CD4-positive, alpha-beta T cell (primary cell): ENCODE measurements at places on chromosomes 2 and 18. TPM values are rescaled to one million over a fixed set of nuclear protein-coding genes. Genes with fewer than 3 reads are reported as not detected.

The CYS1 gene
- not detected for total RNA-seq

The SALL3 gene
- 0.22 TPM for total RNA-seq

The RGPD4 gene
- 0.63 TPM for total RNA-seq

The LYG1 gene
- 0.71 TPM for total RNA-seq

- DNase-seq, result no peak
These were observed 122.8 kb upstream of the UXS1 start for GRCh38 chr2:106316915-106317314.

DNA sequence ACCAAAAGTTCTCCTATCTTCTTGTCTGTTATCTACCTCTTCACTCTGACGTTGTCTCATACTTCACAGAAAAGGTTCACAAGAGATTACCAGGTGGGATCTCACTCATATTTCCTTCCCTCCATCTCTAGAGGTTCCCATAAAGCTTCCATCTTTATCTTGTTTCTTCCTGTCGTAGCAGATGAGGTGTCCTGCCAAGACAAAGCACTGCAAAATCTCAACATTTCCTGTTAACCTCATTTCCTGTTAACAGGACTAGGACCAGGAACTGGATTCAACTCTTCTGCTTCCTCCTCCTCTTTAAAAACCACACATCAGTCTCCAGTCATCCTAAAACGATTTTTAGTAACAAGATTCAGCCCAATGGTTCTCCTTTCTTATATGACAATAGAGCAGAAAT lies 512.8 kb upstream of the NRP2 start:
- no peak for DNase-seq

DNA sequence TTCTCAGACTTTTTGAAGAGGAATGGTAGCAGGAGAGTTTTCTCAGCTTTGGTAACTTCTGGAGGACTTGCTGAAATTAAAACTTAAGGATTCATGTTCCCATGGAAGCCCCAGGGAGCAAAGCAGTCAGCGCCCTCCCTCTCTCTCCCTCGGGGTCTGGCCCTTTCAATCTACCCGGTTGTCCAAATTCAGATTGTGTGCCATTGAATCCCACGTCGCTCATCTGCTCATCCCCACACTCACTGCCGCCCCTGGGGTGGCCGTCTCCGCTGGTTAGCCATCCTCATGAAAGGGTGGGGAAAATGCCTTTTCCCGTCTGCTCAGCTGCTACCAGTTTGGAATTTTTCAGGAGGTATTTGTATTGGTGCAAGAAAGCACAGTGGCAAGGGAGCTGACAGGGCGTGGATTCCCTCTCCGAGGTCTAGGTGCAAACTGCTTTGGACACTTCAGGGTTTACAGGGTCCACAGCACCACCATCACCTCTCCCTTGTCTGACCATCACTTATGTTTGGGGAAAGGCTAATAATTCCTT lies 27.1 kb downstream of the MCFD2 start:
- DNase-seq, result no peak

DNA sequence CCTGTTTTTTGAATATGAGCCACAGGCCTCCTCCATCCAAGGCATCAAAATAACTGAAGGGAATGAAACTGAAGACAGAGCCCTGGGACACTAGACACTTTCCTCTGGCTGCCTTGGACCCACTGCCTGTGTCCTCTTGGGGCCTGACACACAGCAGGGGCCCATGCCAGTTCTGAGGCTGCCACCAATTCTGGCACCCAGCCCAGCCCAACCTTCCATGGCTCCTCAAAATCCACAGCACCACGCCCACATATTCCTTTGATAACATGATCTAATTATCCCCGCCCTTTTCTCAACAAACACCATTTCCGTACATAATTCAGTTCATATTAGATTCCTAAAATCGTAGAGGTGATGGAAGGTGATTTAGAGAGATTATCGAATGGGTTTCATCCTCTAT lies 64.2 kb downstream of the EMX1 start:
- DNase-seq, result no peak

DNA sequence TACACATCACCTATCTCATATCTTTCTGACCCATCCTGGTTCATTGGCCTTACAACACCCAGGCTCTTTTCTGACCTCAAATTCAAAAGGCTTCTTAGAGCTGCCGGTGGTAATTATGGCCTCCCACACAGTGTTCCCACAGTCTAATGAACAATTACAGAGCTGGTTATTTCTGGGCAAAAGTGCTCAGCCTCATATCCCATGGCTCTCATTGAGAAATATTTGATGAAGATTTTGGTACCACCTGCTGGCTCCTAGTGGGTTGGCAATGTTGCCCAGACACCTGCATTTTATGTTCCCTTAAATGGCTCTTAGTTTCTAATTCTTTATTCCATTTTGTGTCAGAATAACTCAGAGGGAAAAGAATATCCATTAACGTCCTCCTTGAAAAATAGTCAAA lies 20.1 kb upstream of the SCYGR2 start:
- no peak for DNase-seq

GRCh38 chr2:73290049-73290839 lies 3.1 kb downstream of the EGR4 start:
- peak; percentile 69 for DNase-seq

DNA sequence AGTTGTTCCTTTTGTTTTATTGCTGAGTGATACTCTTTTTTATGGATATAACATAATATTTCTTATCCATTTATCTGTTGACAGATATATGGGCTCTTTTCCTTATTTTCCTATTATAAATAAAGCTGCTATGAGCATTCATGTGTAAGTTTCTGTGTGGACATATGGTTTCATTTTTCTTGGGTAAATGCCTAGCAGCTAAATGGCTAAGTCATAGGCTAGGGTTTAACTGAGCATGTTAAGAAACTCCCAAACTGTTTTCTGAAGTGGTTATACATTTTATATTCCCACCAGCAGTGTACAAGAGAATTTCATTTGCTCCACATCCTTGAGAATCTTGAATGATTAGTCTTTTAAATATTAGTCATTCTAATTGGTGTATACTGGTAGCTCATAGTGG lies 786.6 kb upstream of the CDH2 start:
- no peak for DNase-seq

DNA sequence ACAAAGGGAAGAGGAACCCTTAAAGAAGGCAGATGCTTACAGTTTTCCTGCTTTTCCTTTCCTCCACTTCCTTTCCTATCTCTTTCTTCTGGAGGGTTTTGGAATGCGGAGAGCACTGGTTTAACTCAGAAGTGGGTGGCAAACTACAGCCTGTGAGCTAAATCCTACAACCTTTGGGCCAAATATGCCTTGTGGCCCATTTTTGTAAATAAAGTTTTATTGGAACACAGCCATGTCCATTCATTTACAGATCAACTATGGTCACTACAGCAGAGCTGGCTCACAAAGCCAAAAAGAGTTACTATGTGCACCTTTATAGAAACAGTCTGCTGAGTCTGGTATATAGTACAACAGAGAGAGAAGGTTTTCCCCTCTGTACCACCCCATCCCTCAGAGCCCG lies 69.1 kb downstream of the CCDC93 start:
- no peak for DNase-seq

DNA sequence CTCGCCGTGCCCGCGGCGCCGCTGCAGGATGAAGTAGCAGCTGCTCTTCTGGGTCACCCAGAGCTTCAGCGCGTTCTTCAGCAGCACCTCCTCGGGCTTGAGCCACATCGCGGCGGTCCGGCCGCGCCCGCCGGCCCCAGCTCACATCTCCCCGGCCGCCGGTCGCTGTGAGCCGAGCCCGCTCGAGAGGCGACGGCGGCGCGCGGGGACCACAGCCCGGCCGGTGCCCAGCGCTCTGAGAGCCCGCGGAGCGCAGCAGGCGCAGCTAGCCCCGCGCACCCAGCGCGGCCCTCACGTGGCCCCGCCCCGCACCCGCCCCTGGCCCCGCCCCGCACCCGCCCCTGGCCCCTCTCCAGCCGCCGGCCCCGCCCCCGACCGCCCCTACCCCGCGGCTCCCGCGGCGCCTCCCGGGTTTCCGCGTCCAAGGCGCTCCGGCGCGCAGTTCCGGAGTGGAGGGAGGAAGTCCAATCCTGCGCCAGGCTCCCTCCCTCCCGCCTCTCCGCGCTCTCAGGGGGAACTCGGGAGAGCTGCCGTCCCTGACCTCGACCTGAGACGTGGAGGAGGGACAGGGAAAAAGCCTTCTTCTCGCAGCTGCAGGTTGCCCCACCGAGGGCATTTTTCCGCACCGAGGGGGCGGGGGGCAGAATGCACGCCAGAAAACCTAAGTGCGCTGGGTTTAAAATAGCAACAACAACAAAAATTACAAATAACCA lies at the start of gene TBC1D8:
Gene TBC1D8 (minus strand): TSS at position 237 of the 713 bp plus-strand sequence. CDS start 129 bp downstream, at position 108.
- DNase-seq, result peak; percentile 37

DNA sequence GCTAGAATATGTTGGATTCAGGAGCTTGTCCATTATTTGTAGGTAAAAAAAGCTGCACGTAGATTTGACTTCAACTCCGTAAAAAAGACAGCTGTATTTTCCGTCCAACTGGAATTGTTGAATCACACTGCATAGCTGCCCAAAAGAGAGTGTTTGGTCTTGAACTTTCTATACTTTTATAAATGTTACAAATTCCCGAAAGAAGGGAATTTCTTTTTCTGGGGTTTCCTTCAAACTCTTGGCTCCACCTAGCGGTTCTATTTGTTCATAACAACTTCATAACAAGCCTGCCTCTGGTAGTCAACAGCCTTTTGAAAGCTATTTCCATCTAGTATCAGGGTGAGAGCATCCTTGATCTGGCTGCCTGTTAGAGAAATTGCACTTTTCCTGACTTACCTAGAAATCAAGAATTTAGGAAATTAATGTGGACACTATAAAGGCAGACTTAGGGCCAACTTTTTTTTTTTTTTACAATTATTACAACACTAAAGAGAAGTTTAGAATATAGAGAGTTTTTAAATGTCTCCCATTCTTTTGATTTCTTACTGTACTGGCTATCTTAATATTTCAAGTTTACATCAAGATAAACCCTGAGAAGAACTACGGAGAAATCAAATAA lies 48.1 kb downstream of the TMEM185B start:
- peak; percentile 77 for DNase-seq

- no peak for DNase-seq
These were observed 164.2 kb downstream of the FIGN start for GRCh38 chr2:163571423-163572102.

DNA sequence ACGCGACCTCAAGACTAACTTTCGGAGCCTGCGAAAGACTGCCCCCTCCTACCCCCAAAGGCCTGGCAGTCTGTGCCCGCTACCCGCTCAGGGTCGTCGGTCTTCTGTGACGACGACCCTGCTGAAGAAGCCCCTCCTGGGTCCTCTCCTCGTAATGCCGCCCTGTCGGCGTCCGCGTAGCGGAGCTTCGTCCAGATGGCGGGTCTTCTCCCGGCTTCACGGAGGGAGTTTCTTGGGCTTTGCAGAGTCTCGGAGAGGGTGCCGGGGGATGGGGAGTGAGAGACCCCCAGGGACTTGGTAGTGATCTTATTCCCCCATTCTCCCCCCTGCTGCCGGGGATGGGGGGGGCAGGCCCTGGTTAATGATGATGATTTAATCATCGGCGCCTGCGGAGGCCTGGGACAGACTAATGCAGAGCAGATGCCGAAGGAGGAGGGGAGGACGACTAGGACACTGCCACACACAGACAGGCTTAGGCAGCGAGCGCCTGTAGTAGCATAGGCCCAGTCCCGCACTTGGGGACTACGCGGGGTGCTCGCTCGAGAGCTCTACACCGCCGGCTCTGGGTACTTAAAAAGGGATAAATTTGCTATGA lies 528 bp upstream of the PCGF1 start:
- peak; percentile 57 for DNase-seq

DNA sequence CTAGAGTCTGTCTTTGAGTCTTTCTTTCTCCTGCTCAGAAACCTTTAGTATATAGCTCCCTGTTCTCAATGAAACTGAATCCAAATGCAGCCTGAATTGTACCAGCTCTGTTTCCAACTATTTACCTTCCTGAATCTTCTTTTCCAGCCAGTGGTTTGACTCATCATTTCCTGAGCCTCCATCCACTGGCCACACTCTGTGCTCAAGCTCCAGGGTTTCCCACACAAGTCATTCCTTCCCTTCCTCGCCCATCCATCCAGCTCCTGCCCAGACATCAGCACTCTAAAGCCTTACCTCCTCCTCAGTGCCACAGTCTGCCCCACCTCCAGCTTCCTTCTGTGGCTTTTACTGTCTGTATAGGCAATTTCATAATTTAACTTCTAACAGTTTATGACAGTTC lies 233.6 kb upstream of the RASGRP3 start:
- DNase-seq, result no peak

GRCh38 chr18:45553723-45554388 lies 61.4 kb upstream of the SLC14A2 start:
- DNase-seq, result no peak

- DNase-seq, result no peak
These were observed 298.8 kb downstream of the SP3 start for GRCh38 chr2:173666171-173666888.

- no peak for DNase-seq
These were observed 879 bp upstream of the XDH start for GRCh38 chr2:31415421-31415820.

- DNase-seq, result no peak
These were observed 726.9 kb upstream of the CHAC2 start for GRCh38 chr2:53040536-53041229.

DNA sequence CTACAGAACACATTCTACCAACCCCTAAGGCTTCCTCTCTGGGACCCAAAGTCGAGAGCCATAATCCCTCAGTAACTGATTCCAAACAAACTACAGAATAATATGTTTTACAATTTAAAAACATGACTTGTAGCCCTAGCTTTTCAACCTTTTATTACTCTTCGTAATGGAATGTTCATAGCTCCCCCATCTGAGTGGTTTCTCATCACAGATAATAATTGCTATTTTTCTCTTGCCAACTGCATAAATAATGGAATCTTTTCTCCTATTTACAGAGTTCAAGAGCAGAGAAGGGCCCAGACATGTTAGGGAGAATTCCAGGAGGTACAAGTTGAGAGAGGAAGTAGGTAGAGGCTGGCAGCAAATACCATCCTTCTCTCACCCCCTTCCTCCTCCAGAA lies 59.9 kb upstream of the CERS6 start:
- no peak for DNase-seq

- no peak for DNase-seq
These were observed 22.7 kb upstream of the DSC1 start for GRCh38 chr18:31185186-31185950.

- DNase-seq, result no peak
These were observed 15.3 kb downstream of the SNORC start for GRCh38 chr2:232885264-232885961.
